ENCODE measurements at places on chromosomes 1 and 21.
A peak's percentile ranks its signal among the peaks of the same experiment; 100 is the strongest.

DNA sequence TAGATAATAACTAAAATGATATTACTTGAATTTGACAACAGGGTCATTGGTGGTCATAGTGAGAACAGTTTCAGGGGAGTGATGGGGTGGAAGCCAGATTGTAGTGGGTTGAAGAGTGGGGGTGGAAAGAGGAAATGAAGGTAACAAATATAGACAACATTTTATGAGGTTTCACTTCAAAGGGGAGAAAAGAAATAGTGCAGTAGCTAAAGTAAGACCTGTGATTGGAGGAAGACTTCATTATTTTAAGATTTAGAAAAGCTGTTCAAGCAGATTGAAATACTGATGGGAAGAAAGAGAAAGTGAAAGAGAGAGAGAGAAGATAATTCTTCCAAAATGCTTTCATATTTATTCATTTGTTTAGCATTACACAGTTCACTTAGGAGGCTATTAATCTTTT, 52.0 kb upstream of the KCNA3 start:
- DNase-seq = no peak

- peak; percentile 22 for DNase-seq
Measured at GRCh38 chr1:202852163-202852904, 36.6 kb downstream of the RABIF start.

GRCh38 chr1:39852876-39853275, 30.4 kb downstream of the TRIT1 start:
- no peak for DNase-seq

DNA sequence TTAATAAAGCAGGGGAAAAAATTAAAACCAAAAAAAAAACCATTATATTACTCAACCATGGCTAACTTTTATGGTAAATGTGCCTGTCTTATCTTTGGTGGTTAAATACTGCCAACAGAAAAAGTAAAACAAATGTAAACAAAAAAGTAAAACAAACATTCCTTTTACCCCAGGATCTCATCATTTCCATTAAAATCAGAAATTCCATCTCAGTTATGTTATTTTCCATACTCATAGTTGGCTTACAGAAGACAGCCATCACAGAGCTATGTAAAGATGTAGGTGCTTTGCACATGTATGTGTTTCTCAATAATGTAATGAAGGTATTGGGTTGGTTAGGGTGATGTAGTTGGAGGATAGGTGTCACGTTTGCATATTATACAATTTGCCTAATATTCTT, 185.0 kb downstream of the KCNK2 start:
- DNase-seq = no peak

- no peak for DNase-seq
Measured at GRCh38 chr1:98490099-98490498, 171.4 kb upstream of the SNX7 start.

- DNase-seq = no peak
Measured at GRCh38 chr1:8813016-8813763, 4.2 kb downstream of the RERE start.

DNA sequence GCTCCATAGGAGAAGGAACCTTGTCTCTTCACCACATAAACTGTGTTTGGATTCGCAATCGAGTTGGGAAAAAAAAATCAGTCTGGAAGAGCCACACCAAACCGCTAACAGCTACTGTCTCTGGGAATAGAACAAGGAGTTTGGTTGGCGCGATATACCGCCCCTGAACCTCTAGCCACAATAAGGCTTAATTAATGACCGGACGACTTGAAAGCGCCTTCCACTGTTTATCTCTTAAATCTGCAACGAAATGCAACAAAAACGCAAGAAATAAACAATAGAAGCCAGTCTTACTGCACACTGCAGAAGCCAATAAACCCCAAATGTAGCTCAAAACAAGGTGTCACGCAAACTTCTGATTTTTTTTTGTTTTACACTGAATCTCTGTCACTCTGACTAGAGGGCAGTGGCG, 10.9 kb downstream of the BTBD19 start:
- no peak for DNase-seq
